ENCODE measurements at places on chromosomes 6 and 20.
A peak's percentile ranks its signal among the peaks of the same experiment; 100 is the strongest.

- peak; percentile 45 for DNase-seq
Measured at GRCh38 chr6:80637312-80637711, 530.8 kb downstream of the BCKDHB start.

DNA sequence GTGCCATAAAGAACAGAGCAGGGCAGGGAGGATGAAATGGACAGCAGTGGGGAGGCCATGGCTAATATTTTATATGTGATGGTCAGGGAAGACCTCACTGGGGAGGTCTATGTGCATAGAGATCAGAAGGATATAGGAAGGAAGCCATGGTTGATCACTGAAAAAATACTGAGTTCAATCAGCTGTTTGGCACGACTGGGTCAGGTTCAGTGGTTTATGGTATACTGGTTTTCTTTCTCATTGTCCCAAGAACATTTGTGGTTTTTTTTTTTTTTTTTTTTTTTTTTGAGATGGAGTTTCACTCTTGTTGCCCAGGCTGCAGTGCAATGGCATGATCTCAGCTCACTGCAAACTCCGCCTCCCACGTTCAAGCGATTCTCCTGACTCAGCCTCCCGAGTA lies 78.3 kb upstream of the TIAM2 start:
- no peak for DNase-seq

GRCh38 chr6:33758815-33759216 lies 12.1 kb upstream of the IP6K3 start:
- DNase-seq: no peak

GRCh38 chr6:134196568-134197193 lies 121.2 kb downstream of the SGK1 start:
- DNase-seq: peak; percentile 22

- no peak for DNase-seq
Measured at GRCh38 chr20:58660855-58661597, 9.9 kb downstream of the STX16 start.

- no peak for DNase-seq
Measured at GRCh38 chr6:92989656-92990055, 429.7 kb downstream of the EPHA7 start.

DNA sequence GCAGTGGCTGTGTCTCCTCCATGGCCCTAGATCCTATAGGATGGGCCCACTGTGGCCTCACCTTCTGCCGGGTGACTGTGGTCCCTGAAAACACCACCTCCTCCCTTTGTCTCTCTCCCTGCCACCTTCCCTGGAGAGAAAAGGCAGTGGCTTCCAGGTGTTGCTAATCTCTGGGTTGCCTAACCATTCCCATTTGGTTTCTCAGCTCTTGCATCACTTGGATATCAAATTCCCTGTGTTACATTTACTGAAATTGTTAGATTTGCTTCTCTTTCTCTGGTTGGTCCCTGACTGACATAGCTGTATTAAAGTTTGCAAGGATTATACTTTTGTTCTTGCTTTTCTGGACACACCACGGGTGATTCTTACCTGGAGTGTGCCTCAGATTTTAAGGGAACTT lies 9.3 kb upstream of the ZFP64 start:
- no peak for DNase-seq

DNA sequence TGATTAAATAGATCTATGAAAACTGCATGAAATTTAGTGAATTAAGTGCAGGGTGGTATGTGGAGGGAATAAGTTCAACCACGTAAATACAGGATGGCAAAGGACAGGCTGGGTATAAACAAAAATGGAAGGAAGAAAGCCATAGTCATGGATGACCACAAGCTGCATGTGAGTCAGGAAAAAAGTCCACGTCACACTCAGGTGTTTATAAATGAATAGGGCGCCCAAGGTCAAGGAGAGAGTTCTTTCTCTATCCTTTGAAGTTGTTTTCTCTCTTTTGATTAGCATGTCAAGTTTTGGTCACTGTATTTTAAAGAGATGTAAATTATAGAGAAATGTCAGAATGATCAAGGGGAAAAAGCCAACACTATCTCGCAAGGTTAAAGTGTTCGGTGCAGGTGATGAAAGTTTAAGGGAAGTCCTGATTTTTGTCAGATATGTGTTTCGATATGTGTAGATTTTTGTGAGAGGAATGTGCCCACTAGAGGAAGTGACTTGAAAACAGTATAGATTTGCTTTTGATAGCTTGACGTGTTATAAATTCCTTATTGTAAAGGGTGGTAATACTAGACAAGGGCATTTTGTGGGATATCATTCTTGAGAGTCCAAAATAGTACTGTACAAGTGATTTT lies 58.7 kb downstream of the MAP3K4 start:
- no peak for DNase-seq

DNA sequence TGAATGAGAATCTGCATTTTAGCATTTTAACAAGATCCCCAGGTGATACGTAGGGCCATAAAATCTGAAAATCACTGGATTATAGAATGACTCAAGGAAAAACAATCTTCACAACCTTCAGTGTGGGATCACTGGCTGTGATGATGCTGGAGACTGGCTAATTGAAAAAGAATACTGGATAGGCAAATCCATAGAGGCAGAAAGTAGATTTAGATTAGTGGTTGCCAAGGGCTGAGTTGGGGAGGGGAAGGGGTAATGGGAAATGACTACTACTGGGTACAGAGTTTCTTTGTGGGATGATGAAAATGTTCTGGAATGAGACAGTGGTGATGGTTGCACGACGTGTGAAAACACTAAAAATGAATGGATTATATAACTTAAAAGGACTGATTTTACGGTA lies 84.1 kb downstream of the CDK19 start:
- DNase-seq: no peak

DNA sequence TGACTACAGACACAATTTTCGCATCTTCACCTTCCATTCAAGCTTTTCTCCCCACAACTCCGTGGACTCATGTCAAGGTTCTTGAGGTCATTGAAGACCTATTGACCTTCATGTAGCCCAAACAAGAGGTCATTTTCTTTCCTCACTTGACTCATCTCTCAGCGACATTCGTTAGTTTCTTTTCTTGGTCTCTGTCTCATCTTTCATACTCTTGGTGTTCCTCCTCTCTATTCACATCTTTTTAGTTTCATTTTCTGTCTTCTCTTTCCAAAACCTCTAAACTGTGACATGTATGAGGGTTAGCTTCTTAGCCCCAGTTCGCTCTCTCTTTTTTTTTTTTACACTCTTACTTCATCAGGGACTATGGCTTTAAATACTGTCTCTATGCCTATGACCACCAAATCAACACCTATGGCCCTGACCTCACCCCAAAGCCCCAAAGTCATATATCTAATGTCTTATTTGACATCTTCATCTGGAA lies 128.6 kb upstream of the BACH2 start:
- DNase-seq: no peak

GRCh38 chr20:33393609-33394008 lies 7.7 kb downstream of the CDK5RAP1 start:
- no peak for DNase-seq

GRCh38 chr6:88910922-88911778 lies 52.3 kb downstream of the RNGTT start:
- DNase-seq: no peak

DNA sequence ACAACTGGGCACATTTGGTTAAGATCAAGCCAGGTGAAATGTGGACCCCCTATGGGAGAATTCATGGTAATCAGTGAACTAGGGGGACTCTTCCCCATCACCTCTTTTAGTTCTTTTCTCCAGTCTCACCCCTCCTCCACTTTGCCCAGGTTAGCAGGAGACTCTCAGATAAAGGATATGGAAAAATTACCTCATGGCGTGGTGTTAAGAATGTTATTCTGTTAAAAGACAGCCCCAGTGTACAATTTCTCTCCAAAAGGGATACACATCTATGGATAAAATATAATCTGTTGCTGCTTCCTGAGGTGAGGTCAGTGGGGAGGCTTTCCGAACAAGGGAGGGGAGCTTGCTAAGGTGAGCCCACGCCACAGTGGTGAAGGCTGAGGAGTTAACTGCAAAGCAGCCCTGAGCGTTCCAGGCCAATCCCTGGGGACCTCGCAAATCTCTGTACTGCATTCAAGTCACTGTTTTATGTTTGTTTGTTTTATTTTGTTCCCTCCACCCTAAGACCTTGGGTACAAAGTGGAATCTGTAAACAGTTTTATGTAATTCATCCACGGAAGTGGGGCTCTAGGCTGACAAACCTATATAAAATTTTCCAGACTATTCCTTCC lies 52.0 kb downstream of the ADGRF1 start:
- peak; percentile 15 for DNase-seq

DNA sequence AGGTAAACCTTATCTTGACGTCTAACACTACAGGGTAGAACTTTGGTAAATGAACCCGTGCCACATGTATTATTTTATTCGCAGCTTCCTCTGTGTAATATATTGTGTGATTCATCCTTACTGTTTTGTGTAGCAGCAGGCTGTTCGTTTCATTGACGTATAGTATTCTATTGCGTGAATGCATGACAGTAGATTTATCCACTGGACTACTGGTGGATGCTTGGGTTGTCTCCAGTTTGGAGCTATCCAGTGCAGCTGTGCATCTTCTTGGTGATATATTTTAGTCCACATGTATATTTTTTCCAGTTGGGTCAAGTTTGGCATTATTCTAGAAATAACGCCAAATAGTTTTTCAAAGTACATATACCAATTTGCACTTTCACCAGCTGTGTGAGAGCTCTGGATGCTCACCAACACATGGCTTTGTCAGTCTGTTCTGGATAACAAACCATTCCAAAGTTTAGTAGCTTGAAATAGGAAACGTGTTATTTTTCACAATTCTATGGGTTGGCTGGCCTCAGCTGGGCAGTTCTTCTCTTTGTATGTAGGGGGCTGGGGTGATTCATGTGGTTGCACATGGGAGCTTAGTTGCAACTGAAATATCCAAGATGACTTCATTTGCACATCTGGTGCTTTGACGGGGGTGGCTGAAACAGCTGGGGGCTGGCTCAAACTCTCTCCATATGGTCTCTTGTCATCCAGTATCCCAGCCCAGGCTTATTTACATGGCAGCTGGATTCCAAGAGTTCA lies 9.3 kb downstream of the ECT2L start:
- DNase-seq: no peak

DNA sequence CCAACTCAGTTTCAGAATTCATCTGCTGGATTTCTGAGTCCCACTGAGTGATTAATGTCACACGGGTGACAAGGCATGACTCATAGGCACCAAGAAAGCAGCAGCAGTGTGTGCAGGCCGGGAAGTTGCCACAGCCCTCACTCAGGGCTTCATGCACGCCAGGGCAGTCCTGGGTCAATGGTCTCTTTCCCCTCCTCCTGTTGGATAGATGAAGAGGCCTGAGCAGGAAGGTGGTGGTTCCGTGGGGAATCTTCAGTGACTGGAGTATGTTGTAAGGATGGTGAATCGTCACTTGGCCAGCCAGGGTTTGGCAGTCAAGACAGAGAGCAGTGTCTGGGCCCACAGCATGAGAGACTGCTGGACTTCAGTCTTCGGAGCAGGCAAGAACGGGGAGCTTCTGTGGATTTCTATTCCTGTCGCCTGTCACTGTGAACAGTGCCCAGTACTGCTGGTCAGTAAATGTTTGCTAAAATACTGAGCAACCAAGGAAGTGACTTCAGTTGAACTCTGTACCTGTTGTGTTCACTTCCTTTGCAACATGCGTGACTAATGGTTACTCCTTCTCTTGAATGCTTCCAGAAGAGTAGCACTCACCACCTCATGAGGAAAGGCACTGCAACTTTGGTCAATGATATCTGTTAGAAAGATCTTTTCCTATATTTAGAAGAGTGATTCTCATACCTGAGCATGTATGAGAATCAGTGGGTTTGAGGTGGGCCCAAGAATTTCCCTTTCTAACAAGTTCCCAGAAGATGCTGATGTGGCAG lies 62.0 kb upstream of the CD93 start:
- peak; percentile 43 for DNase-seq

- no peak for DNase-seq
Measured at GRCh38 chr6:107819964-107820337, 4.2 kb downstream of the SCML4 start.

GRCh38 chr20:57683881-57684807 lies 25.7 kb downstream of the PMEPA1 start:
- DNase-seq: no peak

DNA sequence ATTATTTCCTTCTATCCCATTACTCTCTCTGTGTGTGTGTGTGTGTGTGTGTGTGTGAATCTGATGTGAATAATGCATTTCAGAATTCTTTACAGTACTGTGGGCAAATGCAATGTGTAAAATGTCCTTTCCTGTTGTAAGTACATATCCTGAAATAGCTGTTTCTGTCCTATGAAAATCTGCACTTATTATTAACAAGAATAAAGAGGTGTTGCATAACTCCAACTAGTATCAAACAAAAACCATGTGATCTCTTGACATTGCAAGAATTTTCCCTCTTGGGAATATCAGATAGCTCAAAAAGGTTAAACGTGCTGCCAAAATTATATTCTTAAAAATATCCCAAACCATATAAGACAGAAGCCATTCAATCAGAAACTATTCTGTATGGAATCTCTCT lies 52.0 kb downstream of the LGSN start:
- DNase-seq: no peak

GRCh38 chr6:144156991-144157390 lies 6.7 kb downstream of the STX11 start:
- peak; percentile 22 for DNase-seq

DNA sequence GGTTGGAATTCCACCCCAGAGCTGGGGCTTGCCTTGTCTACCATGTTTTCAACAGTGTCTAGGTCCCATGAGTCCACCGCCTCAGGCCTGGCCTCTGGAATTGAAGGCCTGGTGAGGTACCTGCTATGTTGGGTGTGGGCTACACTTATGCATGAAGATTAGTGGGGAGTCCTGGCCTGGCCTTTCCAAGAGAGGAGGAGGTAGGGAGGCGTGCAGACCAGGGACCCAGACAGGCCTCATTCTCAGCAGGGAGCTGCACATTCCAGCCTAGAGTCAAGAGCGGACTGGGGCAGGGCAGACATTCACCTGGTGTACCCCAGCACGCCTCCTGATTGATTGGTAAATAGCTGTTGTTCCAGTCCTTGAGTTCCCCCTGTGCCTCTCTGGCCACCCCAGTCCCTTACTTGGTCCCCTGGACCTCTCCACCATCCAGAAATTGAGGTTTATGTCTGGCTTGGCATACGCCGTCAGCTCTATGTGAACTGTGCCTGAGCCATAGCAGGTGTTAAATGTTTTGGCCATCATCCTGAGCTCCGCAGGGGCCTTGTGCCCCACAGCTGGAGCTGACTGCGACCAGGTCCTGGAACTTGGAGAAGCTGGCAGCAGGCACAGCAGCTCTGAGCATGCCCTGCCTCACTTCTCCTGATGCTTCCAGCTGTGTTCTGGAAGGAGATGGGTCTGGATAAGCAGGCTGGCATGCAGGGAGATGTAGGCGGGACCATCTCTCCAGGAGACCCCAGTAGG lies 8.2 kb upstream of the VEGFA start:
- DNase-seq: no peak

DNA sequence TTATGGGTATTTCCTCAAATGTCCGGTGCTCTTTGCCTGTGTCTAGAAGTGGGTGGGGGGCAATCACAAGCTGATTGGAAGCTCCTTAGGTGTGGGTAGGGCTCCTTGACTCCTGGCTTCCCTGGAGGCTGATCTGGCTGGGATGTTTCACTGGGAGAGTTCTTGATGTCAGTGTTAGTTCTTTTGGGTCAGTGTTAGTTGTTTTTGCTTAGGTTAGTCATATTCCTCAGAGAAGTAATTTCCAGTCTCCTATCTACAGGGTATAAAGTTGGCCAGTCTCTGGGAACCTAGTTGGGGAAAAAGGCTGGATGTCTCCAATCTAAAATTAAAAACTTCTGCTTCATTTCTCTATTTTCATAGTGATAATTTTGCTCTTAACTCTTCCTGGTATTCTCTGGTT lies 23.6 kb downstream of the CDC5L start:
- DNase-seq: no peak
